ENCODE measurements at places on chromosomes 4 and X.
A peak's percentile ranks its signal among the peaks of the same experiment; 100 is the strongest.

DNA sequence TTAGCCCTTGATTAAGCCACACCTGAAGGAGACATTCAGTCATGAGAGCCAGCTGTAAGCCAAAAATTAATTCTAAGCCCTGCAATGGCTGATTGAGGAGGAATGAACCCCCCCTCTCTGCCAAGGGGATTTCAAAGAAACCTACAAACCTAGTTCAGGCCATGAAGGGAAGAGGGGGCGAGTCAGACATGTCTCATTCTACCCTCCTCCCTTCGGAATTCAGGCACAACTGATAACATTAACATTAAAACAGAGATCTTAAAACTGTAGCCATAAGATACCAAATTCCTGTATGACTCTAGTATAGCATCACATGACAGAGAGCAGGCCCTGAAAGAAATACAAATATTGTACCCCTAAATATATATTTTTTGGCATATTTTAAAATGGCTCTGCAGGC is 40.4 kb upstream of the AFAP1 start:
- DNase-seq = no peak

GRCh38 chr4:180751009-180751408 is 1492.2 kb upstream of the TENM3 start:
- DNase-seq = no peak

DNA sequence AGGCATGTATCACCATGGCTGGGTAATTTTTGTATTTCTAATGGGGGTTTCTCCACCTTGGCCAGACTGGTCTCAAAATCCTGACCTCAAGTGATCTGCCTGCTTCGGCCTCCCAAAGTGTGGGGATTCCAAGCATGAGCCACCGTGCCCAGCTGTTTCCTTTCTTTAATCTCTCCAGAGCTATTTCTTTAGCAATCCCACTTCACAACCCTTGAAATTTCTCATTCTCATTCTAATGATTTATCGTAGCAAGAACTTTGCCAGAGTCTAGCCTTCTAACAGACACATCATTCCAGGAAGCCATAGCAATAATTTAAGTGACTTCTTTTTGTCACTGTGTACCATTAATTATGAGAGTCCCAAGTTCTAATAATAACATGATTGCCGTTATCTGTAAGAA is 68.6 kb downstream of the RXFP1 start:
- DNase-seq = no peak

DNA sequence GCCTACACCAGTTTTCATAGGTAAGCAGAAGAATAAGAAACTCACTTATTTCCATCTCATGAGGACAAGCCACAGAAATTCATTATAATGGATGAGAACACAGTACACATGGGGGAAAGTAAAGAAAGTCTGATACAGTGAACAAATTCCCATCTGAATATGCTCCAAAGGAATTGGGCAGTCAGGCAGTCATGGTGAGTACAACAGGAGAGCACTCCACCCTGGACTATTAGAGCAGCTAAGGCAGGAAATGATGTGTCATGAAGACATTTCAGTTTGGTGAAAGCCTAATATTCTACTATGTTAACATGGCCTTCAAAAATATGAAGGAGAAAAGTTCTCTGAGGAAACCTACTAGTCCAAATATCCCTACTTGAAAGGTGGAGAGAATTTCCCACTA is 92.0 kb upstream of the PRDX4 start:
- DNase-seq = no peak

GRCh38 chr4:105415281-105415744 is 58.5 kb downstream of the PPA2 start:
- no peak for DNase-seq

DNA sequence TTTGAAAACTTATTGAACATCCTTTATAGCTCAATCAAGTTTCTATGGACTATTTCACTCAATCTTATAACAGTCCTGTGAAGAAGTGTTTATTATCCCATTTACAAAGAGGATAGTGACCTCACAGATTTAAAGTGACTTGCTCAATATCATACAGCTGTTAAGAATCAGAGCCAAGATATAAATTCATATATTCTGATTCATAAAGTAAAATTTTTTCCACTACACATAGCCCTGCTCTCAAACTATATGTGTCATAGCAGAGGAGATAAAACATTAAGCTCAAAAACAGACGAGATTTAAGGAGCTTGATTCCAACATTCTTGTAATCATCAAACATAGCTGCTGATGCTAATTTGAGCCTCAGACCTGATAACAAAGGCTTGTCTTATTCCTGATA is 226.8 kb downstream of the CAMK2D start:
- DNase-seq = peak; percentile 75

DNA sequence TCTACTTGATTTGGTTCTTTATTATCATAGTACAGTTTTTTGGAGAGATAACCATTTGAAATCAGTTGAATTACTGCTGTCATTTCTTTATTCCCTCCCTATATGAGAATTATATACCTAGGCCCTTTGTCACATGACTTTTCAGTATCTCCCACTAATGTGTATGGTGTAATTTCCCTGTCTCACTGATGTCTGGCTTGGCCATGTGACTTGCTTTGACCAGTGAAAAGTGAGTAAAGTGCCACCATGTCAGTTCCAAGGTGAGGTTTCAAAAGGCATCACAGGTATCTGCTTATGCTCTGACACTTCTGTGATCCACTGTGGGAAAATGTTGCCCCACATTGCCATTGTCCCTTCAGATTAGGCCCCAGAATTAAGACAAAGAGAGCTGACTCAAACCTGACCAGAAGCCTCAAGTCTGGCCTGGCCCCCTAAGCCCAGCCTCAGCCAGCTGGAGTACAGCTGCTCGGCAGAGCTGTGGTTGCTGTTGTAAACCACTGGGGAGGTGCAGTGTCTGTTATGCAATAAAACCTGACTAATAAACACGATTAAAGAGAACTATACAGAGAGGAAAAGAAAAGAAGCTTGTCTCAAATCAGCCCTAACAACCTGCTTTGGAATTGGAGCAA is 27.5 kb downstream of the SETD7 start:
- DNase-seq = peak; percentile 87

DNA sequence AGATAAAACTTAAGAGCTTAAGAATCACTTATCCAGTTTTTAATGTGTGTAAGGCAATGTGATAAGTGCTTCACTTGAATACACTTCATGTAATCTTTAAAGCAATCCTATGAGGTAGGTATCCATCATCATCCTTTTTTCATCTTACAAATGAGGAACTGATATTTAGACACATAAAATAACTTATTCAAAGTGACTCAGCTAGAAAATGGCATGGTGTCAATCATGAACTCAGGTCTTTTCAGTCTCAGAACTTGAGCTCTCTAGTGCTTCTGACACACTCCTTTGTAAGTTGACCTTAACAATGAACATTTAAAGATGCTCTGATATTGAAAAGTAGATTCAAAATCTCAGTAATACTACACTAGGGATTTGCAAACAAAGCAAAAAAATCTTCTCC is 224.8 kb upstream of the TEX13C start:
- DNase-seq = no peak

- DNase-seq = peak; percentile 33
These were observed 46.4 kb upstream of the ABCG2 start for GRCh38 chr4:88204882-88205281.

GRCh38 chr4:184100297-184100885 is 117.3 kb downstream of the ENPP6 start:
- peak; percentile 60 for DNase-seq

GRCh38 chrX:16119353-16120220 is 3.8 kb upstream of the GRPR start:
- DNase-seq = no peak

DNA sequence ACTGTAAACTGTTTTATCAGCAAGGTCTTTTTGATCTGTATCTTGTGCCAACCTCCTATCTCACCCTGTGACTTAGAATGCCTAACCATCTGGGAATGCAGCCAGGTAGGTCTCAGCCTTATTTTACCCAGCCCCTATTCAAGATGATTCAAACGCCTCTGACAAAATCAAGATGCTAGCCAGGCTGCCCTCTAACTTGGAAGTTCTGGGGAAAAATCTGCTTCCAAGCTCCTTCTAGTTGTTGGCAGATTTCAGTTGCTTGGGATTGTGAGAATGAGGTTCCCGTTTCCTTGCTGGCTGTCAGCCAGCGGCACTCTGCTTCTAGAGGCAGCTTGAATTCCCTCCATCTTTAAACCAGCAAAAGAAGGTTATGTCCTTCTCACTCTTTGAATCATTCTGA is 34.7 kb downstream of the LUZP4 start:
- peak; percentile 65 for DNase-seq

- DNase-seq = no peak
These were observed 192.4 kb upstream of the RASGEF1B start for GRCh38 chr4:81664079-81664478.

DNA sequence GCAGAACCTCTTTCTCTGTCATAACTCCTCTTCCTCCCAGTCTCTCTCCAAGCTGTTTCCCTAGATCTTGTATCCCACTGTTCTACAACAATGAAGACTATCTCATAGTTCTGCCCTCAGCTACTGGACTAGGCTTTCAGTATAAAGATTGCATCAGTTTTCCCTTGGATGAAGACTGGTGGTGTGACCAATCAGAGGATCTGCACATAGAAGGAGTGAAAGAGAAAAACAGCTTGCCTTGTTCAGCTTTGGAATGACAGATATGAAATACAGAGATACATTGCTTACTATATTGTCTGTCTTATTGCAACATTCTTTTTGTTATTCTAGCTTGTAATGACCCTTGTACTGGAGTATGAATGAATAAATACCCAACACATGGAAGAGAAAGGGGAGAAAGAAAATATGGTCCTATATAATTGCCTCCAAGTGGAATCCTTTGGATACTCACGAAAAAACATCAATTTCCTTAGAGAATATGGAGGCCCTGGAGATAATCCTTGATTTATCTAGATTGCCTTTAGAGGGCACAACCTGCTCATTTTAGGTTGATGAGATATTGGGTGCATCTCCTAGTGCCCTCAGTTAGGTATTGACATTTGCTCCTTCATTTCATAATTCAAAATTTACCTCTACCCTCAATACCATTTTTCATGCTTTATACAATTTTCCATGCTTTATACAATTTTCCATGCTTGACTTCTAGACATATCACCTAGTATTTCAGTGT is 395.8 kb downstream of the NAF1 start:
- DNase-seq = no peak

GRCh38 chrX:74506317-74507115 is 85.2 kb downstream of the SLC16A2 start:
- DNase-seq = no peak

DNA sequence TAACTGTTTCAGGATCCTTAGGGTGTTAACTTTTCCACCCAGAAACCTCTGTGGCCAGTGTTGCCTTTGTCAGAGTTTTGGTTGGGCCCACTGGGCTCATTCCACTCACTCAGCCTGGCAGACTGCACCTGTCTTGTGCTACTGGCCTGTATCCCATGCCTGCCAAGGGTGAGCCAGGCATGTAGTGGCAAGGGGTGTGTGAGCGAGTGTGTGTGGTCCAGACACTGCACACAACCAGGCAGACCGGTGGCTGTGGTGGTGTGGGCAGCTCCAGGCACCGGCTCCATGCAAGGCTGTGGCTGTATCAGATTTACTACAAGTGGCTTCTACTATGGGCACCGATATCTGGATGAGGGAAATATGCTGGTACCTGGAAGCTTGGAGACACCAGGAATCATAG is 394.6 kb upstream of the DMD start:
- DNase-seq = no peak

DNA sequence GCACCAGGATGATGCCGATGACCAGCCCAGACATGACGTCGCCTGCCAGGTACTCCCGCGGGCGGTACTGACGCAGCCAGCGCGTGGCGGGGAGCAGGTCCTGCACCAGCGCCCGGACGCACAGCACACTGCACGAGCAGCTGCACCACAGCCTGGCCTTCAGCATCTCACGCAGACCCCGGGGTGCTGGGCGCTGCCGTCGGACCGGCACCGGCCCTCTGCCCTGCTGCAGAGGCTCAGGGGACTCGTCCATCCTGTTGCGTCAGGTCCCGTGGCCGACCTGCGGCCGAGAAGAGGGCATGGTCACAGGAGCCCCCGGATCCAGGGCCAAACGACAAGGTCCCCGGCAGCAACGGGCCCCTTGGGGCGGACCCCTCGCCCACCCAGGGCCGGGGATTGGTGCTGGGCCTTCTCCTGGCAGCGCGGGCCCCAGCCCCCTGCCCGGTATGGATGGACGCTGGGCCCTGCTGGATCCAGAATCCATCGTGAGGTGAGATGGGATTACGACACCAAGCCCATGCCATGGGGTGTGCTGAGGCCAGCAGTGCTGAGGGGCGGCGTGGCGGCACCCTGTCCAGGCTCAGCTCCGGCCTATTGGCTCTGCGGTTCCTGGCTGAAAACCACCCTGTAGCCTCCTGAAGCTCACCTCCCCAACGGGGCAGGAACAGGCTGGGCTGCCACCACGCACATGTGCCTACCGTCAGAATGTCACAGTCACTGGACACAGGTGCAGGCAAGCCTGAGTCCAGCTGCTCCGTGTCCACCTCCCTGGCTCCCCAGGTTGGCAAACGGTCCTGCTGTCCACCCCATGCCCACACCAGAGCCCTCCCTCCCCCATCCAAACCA is 1.5 kb downstream of the SLC26A1 start:
- no peak for DNase-seq

- DNase-seq = peak; percentile 85
These were observed 155.7 kb upstream of the JADE1 start for GRCh38 chr4:128653527-128654444.

DNA sequence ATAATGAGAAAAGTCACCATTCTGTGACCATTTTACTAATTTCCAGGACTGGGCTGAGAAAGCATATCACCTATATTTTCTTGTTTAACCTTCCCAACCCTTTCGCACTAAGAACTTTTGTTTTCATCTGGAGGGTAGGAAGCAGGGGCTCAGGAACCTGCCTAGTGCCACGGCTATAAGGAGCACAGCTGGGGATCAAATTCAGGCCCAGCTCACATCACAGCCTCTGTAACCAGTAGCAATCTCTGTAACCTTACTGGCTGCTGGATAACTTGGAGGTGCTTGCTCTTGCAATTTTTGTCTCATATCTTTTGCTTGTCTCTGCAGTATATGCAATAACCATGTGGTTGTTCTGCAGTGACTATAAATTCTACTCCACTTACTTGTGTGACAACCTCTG is 76.7 kb upstream of the PLAC1 start:
- DNase-seq = no peak

GRCh38 chr4:7693237-7693608 is 246.4 kb downstream of the AFAP1 start:
- no peak for DNase-seq

- DNase-seq = no peak
These were observed 152.1 kb upstream of the MED14 start for GRCh38 chrX:40887476-40887875.

DNA sequence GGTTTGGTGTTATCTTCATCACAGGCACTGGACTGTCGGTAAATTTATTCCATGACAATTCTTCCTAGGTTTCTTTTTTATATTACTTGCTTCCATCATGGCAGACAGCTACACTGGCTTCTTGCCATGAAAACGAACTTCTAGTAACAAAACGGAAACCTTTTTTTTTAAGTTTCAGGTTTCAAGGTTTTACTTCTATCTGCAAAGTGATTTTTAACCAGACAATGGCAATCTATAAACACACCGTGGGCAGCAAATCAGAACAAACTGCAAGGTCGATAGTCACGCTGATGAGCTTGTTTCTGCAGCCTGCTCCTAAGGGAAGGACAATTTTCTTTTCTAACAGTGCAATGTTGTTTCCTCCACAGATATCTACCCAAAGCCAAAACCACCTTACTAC is 29.9 kb downstream of the XG start:
- DNase-seq = peak; percentile 26

Data from muscle of leg (tissue), 16 donors.